Left kidney (tissue), 8 donors: ENCODE measurements at places on chromosomes 1 and 21. TPM values are rescaled to one million over a fixed set of nuclear protein-coding genes. Genes with fewer than 3 reads are reported as not detected.

DNA sequence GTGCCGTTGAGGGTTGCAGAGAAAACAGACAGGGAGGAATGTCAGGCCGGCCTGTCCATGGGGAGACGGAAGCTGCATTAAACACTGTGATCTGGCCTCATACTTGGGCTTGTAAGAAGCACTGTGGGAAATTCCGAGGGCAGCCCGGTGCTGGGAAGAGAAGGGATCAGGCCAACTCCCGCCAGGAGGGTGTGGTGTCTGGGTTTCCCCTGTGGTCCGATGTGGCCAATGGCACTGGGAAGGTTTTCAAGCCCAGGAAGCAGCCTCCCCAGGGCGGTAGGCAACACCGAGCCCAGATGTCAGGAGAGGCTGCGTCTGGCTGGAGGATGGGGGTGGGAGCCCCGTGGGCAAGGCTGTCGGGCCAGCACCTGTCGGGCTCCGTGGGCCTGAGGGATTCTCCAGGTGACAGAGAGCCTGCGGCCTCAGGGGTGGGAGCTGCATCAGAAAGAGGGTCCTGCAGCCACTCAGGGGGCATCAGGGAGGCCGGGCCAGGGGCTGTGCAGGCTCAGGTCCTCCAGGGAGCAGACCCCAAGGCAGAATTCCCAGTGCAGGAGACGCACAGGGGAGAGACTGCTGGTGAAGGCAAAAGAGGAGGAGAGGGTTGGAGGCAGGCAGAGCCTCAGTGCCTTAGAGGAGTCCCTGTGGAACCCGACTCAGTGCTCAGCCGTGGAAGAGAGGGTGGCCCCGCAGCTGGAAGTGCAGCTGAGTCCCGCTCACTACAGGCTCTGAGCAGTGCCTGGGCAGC lies 8.4 kb downstream of the UBASH3A start:
- DNase-seq, result no peak

DNA sequence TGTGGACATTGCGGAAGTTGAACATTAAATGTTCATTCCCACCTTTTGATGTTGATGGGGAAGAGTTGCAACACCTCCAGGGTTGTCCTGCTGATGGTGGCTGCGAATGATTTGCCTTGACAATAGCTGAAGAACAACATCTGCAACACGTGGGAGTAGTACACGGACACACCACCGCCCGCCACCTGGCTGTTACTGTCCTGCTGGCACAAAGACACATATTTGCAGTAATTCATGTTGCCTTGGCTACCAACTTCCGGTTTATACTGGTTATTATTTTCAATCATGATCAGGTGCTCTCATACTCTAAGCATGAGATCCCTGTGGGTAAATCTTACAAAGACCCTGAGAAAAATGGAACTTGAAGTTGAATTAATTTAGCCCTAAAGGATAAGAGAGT lies 55.2 kb downstream of the UBR4 start:
- no peak for DNase-seq

Gene SMIM12
- polyA plus RNA-seq, result 34.8 TPM

- DNase-seq, result no peak
Observed at GRCh38 chr1:218496561-218496960, 151.4 kb downstream of the TGFB2 start.

DNA sequence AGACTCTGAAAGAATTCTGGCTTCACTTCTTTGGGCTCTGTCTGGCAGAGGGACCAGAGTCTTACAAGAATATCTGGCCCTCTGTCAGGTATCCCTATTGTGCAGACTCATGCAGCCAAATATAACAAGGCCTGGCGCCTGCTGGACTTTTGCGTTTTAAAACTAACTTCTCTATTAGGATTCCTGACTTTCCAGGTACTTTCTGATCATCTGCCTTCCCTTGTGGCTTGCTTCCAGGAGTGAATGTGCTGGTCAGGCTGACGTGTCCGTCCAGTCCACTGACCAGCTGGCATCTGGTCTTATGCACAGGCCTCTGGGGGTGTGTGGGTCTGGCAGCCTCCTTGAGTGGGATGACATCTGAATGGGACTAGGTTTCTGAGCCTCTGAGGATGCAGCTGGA lies 8.6 kb upstream of the RAB29 start:
- no peak for DNase-seq

- no peak for DNase-seq
Observed at GRCh38 chr1:212686069-212686468, 13.6 kb downstream of the BATF3 start.

- no peak for DNase-seq
Observed at GRCh38 chr1:154768456-154769125, 101.5 kb downstream of the KCNN3 start.

- DNase-seq, result no peak
Observed at GRCh38 chr1:236522937-236523703, 662 bp upstream of the LGALS8 start.

GRCh38 chr1:80842796-80843195 lies 957.9 kb upstream of the ADGRL2 start:
- no peak for DNase-seq

- peak; percentile 24 for DNase-seq
Observed at GRCh38 chr1:178101654-178102053, 7.8 kb downstream of the RASAL2 start.

DNA sequence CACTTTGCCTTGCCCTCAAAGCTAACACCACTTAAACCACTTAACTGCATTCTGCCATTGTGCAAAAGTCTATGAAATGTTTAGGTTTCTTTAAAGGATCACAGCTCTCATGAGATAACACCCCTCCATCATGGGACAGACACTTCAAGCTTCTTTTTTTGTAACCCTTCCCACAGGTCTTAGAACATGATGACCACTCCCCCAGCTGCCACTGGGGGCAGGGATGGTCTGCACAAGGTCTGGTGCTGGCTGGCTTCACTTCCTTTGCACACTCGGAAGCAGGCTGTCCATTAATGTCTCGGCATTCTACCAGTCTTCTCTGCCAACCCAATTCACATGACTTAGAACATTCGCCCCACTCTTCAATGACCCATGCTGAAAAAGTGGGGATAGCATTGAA lies 7.7 kb downstream of the ADAMTS1 start:
- DNase-seq, result no peak

GRCh38 chr1:28811766-28812668 lies at the start of gene OPRD1:
TSS of gene OPRD1 (plus strand) at chr1:28812170. CDS start at chr1:28812384, 214 bp downstream.
- no peak for DNase-seq

DNA sequence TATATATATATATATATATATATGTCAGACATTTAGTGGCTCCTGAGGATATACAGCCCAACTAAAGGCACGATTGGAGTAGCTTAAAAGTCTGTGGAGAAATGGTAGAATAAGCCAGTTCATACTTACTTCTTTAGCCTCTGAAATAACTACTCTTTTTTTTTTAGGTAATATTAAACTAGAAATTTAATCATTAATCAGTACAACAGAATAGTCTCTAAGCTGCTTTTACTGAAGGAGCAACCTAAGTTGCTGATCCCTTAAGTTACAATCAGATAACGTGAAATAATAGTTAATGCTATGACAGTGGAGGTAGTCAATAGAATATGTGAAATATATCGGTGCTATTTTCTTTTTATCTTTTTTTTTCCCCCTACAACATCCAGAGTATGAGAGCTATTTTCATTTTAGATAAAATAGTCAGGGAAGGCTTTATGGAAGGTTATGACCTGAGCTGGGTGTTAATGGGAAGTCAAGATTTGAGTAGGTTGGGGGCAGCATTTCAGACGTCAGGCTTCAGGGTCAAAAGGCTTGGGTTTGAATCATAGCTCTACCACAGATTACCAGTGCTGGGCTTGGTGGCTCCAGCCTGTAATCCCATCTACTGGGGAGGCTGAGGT lies 15.6 kb downstream of the ZMPSTE24 start:
- DNase-seq, result peak; percentile 14

DNA sequence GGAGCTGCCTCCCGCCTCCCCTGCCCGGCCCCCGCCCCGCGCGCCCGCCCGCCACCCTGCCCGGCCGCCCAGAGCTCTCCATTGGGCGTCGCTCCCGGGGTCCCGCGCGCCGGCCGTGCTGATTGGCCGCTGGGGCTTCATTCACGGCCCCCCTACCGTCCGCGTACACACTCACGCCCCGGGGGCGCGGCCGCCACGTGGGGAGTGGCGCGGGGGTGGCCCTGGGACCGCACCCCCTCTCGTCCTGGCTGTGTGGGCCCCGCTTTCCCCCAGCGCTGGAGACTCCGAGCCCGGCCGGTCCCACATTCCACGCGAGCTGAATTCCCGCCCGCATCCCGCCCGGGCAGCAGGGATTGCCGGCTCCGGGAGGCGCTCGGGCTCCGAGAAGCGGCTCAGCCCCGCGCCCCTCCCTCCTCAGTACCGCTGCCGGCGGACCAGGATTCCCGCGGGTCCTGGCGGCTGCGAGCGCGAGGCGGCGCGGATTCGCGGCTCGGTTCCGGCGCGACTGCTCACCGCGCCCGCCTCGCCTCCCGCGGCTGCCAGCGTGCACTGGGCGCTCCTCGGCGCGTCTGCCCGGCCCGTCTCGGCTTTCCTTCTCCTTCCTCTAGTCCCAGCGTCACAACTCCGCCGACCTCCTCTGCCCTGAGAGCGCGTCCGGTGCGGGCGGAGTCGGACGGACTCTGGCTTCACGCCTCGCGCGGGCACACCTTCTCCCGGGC lies 450 bp upstream of the POU3F1 start:
- DNase-seq, result peak; percentile 83
